ENCODE measurements at places on chromosomes 2 and 18. TPM values are rescaled to one million over a fixed set of nuclear protein-coding genes. Genes with fewer than 3 reads are reported as not detected.
A peak's percentile ranks its signal among the peaks of the same experiment; 100 is the strongest.

Gene CPO
- not detected for total RNA-seq

- peaks cover 65% of the 10 kb centered on the region for H3K4me1 ChIP-seq
- H3K36me3 ChIP-seq: peaks cover 26% of the 10 kb centered on the region
- H3K27ac ChIP-seq: no peak overlapping the region
These were observed 66.9 kb upstream of the ITM2C start for GRCh38 chr2:230797515-230798495.

GRCh38 chr2:188291617-188292347 is at the start of gene GULP1:
Gene GULP1 (plus strand): TSS chr2:188291874. CDS start chr2:188477703, 185,829 bp downstream.
- no peaks in the 10 kb centered on the region for H3K27me3 ChIP-seq
- DNase-seq: no peak
- H3K36me3 ChIP-seq: no peaks in the 10 kb centered on the region
- no peak within 1 kb of the TSS for H3K4me3 ChIP-seq
- H3K27ac ChIP-seq: peak within 1 kb of the TSS; percentile 59
- no peaks in the 10 kb centered on the region for H3K4me1 ChIP-seq

Gene ABCG5
- total RNA-seq: not detected

Gene C1QL2
- not detected for total RNA-seq

DNA sequence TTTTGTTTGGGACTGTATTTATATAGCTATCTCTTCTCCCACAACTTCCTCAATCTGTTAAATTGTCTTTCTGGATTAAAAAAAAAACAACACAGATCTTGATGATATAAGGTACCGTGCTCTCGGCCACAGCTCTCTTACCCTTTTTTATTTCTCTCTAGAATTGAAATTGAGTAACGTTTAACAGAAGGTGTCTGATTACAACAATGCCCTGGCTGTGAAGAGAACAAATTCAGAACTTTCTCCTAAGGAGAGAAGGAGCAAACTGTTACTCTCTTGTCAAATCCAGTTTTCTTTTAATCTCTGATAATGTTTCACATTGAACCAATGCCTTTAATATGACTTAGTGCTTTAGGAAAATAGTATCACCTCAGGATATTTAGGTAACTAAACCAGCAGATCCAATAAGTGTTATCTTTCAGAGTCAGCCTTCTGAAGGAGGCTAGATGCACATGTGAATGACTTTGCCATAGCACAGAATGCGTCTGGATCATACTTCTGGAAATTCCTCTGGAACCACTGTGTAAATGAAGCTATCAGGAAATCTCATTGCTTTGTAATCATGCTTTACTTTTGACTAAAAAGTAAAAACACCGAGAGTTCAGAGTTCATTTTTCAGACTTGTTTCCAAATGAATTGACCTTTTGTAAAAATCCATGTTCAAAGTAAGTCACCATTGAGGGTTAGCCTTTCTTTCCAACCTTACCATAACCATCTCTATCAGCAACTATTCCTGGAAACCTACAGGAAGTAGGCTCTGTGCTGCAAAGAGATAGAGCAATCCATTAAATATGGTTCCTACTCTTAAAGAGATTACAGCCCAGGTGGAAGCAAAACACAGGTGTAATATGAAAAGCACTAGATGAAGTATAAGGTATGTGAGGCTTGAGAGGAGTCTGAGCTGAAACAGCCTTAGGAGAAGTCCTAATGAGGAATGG is 147.0 kb upstream of the OSR1 start:
- DNase-seq: no peak
- H3K27ac ChIP-seq: no peak overlapping the region
- no peaks in the 10 kb centered on the region for H3K27me3 ChIP-seq

Gene SRD5A2
- not detected for total RNA-seq

- H3K27ac ChIP-seq: no peak overlapping the region
- no peak overlapping the region for H3K4me3 ChIP-seq
- H3K27me3 ChIP-seq: no peaks in the 10 kb centered on the region
- no peak for DNase-seq
- H3K36me3 ChIP-seq: peaks cover 3% of the 10 kb centered on the region
- peaks cover 11% of the 10 kb centered on the region for H3K4me1 ChIP-seq
These were observed 86.6 kb upstream of the NOSTRIN start for GRCh38 chr2:168715849-168716248.

Gene MRPS9
- 49.5 TPM for total RNA-seq

Gene OXER1
- total RNA-seq: not detected

DNA sequence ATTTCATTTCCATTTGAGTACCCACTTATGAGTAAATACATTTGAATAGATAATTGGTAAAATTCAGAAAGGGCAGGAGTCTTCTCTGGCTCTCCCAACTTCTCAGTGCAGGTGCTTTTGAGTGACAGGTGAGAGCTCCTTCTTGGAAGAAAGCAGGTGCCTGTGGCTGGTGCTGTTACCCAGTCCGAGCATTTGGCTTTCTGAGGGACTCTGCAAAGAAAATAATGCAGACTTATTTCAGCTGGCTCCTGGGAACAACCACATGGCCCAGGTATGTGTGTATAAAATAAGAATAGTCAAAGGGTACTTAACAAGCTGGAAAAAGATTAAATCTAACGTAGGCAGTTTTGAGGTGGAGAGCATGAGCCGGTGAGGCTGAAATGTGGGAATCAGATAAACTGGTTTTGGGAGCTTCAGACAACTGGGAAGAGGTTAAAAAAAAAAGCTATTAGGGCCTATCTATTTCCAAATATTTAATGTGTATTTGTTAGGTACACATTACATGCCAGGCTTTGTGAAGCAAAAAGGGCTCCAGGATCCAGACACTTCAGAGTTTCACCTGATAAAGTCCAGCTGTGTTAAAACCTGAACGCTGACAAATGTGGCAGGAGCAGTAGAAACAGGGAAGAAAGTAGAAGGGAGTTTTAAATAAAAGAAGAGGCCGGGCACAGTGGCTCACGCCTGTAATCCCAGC is 20.6 kb downstream of the ZNF236 start:
- no peaks in the 10 kb centered on the region for H3K27me3 ChIP-seq
- no peak for DNase-seq
- no peaks in the 10 kb centered on the region for H3K36me3 ChIP-seq
- H3K4me1 ChIP-seq: no peaks in the 10 kb centered on the region
- no peak overlapping the region for H3K4me3 ChIP-seq
